ENCODE measurements at places on chromosomes 12 and 14. TPM values are rescaled to one million over a fixed set of nuclear protein-coding genes. Genes with fewer than 3 reads are reported as not detected.

The SLCO1B1 gene
- not detected for total RNA-seq

The CLEC2A gene
- not detected for total RNA-seq

The KRT72 gene
- total RNA-seq = not detected

The PLEKHH1 gene
- 0.05 TPM for total RNA-seq

The PZP gene
- total RNA-seq = 0.20 TPM

The ARID4A gene
- total RNA-seq = 9.0 TPM

The SERPINA12 gene
- total RNA-seq = not detected

The MAPK1IP1L gene
- 79.1 TPM for total RNA-seq

The KLRF2 gene
- total RNA-seq = not detected

The OTX2 gene
- total RNA-seq = not detected

The GLIPR1L1 gene
- total RNA-seq = not detected

The OASL gene
- total RNA-seq = 7.7 TPM

The TAS2R9 gene
- total RNA-seq = not detected

The TSPAN11 gene
- 3.6 TPM for total RNA-seq

The KLRC2 gene
- total RNA-seq = not detected

The WNT5B gene
- total RNA-seq = not detected

The P2RX7 gene
- total RNA-seq = 3.6 TPM

The GALC gene
- total RNA-seq = 11.7 TPM
